Left lung (tissue), 14 donors: ENCODE measurements at places on chromosomes 12 and 14. TPM values are rescaled to one million over a fixed set of nuclear protein-coding genes. Genes with fewer than 3 reads are reported as not detected.

The CMKLR1 gene
- total RNA-seq, result 19.0 TPM

The BATF gene
- 4.3 TPM for total RNA-seq

The FAM90A1 gene
- 0.39 TPM for total RNA-seq

The CNTN1 gene
- 2.7 TPM for total RNA-seq

The DPY19L2 gene
- total RNA-seq, result 1.2 TPM

The TMEM30B gene
- total RNA-seq, result 15.7 TPM

The APOF gene
- not detected for total RNA-seq

The NPFF gene
- total RNA-seq, result not detected

The ZFHX2 gene
- total RNA-seq, result 3.1 TPM

The MMP19 gene
- total RNA-seq, result 78.4 TPM
